NK-92 treated with Interleukin-12 subunit alpha and Interleukin-12 subunit beta, amount 100 ng/mL, for 24 hours (cell line): ENCODE measurements at places on chromosomes 5 and 9.

GRCh38 chr9:114897196-114897595 lies 33.2 kb downstream of the TNFSF8 start:
- no peak for DNase-seq

- no peak for DNase-seq
Measured at GRCh38 chr5:72065751-72066255, 41.5 kb upstream of the MAP1B start.

DNA sequence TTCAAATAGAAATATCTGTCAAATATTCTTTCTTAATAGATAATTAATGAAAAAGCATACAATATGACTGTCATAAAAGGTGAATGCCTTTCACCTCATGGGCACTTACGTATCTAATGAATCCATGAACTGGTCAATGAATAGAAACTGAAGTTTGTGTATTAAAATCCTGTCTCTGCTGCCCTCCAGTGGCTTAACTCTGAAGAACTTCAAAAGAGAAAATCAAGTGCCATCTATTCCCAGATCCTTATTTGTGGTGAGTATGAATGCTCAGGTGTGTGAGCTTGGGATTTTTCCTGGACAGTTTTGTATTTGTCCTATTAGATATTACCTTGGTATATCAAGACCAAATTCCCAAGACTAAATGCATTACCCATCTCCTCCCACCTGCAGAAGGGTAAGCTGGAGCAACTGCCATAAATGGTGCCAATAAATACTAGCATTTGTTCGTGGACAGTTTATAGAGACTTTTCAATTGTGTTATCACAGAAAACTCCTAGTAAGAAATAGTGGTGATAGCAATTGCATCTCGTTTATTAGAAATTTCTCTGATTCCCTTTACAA lies 44.0 kb upstream of the SVEP1 start:
- no peak for DNase-seq

DNA sequence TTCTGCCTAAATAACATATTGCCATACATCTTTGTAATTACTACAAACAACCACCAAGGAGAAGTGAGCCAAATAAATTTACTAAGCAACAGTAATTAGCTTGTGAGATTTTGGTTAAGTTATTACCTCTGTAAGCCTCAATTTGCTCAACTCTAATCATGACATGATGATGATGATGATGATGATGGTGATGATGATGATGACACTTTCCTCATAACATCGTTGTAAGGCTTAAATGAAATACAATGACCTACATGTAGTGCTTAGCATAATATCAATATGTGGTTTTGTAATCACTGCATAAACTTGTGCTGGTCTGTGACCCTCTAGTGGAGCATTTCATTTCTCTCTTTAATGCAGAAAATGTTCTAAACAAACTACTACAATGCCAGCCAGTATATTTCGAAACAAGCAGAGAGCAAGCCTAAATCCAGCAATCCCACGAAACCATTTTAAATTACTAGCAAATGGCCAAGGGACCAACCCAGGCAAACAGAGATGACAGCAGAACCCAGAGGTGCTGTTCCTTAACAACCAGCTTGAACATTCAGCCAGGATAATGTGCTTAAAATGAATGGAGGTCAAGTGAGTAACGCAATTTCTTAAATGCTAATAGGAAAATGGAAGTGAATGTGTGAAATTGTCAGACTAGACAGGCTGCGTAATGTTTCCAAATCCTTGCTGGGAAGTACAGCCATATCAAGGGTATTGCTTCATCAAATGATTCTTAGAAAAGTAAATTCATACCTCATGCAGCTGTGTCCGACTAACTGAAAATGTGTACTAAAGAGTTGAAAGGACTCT lies 281.9 kb upstream of the PUM3 start:
- DNase-seq: no peak

DNA sequence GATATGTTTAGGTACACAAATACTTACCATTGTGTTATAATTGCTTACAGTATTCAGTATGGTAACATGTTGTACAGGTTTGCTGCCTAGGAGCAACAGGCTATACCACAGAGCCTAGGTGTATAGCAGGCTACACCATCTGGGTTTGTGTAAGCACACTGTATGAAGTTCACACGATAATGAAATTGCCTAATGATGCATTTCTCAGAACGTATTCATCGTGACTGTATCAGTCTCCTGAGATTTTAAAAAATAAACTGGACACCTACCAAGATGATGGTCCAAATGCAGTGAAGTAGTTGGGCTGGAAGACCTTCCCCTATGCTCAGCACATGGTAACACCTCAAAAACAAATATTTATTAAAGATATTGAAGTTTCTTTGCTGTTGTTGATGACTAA lies 103.3 kb upstream of the NFIB start:
- no peak for DNase-seq

DNA sequence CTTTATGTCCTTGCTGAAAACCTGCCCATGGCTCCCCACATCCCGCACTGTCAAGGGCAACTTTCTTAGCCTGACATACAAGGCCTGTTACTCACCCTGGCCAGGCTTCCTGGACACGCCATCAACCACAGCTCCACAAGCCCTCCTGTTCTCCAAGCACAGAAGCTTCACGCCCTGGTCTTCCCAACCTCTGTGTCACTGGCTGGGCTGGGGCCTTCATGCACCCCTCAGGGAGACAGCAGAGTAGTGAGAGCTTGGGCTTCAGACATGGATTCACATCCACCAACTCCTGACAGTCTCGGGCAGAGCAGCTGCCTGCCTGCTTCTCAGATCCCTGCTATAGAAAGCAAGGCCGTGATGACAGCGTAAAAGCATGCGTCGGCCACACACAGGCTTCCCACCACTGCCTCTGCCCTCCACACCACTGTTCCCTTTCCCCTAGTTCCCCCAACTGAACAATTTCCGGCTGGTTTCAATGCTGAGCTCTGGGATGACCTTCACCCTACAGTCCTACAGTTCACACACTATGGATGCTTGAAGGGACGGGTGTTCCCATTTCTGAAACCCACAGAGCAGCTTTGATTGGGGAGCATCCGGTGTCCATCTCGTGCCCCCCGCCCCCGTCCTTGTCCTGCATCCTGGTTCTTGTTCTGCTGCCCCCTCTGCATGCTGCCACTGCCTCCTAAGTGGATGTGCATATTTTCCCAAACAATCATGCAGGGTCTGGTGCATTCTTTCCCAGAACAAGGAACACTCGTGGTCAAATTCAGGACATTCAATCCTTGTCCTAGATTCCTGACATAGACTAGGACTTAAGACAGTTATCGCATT lies 33.4 kb upstream of the ADAMTS2 start:
- DNase-seq: no peak

DNA sequence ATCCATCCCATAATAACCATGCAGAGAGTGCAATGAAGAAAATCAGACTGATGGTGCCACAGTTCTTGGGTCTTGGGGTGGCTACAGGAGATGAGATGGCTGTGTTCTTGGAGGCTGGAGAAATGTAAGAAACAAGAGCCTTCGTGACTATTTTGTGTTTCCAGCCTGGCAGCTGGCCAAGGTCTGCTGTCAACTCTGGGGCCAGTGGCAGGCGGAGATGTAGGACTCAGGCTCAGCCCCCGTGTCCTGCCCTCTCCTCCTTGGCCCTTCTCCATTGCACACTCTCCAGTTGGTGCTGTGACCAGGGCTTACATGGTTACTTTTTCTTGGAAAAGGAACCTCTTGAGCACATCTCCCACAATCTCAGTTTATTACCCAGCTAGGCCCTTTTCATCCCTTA lies 235.4 kb downstream of the DMRT2 start:
- no peak for DNase-seq

DNA sequence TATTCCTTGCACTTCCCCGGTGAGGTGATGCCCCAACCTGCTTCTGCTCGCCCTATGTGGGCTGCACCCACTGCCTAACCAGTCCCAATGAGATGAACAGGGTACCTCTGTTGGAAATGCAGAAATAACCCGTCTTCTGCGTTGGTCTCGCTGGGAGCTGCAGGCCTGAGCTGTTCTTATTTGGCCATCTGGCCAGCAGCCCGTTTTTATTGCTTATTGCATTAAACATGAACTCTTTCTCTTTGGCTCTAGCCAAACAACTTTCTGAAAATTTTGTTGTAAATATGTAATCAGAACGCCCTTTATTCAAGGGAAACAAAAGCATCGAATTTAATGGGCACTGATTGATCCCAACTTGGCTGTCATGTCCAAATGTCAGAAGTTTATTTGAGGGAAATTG lies 124.7 kb upstream of the FTMT start:
- DNase-seq: no peak

GRCh38 chr5:84259283-84260045 lies 125.2 kb downstream of the EDIL3 start:
- no peak for DNase-seq

GRCh38 chr5:177317959-177318377 lies 6.3 kb upstream of the MXD3 start:
- DNase-seq: peak; percentile 34

DNA sequence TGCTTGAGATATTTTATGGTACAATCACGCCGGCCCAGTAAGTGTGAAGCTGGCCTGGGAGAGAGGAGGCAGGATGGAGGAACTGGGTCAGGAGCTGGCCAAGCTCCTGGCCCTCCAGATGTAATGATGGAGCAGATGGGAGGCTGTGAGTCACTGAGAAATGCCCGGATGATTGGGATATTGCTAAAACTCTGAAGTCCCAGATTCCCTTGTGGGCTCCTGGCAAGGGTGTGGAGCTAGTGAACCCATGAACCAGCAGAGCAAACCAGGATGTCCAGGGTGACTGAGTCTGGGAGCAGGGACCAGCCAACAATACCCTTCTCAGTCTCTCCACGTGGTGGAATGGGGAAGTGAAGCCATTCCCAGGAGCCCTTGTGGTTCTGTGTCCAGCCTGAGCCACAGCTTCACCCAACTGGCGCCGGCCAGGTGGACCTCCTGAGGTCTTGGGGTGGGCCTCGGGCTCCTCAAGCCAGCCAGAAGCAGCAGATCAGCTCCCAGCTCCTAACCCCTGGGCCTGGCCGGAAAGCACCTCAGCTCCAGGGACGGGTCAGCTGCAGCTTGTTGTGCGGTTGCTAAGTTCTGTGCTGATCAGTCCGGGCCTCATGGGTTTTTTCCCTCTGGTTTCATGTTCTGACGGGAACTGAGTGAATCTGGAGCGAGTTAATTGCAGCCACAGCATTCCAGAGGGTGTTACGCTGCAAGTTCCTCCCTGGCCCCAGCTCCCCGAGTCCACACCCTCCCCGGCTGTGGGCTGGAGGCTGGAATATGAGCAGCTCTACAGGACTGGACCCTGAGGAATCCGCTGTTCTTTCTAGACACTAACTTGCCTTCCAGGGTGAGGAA lies 37.6 kb downstream of the DUSP1 start:
- no peak for DNase-seq

DNA sequence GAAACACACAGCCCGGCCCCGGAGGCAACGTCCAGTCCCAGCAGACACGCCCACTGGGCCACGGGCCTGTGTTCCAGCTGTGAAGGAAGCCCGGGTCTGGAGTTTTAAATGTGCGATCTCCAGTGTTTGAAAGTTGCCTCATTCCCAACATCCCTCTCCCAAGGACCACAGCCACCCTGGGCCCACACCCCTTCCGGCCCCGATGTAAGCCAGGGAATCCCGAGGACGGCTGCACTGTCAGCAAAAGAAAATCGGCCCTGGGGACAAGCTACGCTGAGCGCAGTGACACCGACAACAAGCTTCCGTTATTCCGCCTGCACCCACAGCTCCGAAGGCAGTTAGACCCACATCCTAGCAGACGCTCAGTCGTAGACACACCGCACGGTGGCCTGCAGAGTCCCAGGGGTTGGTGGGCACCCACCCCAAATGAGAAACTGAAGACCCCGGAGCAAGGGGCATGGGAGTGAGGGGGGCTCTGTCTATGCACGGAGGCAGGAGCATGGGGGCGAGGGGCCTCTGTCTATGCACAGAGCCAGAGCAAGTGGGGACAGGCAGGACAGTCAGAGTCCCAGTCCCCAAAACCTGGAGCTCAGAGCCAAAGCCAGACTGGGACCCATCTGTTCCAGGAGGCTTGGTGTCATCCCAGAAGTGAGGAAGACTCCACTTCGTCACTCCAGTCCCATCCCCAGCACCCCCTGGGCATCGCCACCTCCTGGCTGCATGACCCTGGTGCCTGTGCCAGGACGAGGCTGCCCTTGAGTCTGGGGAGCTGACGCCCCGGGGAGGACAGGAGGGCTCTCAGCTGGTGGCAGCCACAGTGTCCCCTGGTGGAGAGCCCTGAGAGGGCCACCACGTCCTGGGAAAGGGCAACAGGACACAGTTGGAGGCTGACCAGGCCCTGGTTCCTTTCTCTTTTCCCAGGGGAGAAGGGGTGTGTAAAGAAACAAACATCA lies 23.4 kb downstream of the GLT6D1 start:
- no peak for DNase-seq

DNA sequence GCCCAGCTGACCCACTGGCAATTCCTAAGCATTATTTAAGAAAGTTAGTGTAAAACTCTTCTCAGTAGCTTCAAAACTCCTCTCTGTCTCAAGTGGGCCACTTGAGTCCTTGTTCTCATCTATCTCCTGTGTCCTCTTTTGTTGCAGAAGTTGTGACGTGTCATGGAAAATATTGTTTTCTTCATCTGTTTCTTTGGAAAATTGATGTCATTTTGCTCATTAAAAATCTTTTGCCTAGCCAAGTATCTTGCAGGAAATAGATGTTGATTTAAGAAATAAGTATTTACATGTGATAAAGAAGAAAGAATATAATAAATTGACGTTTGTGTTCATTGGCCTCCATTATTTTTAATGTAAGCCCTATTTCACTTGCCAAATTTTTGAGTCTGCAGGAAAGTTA lies 1158.4 kb upstream of the SEMA6A start:
- no peak for DNase-seq

- no peak for DNase-seq
Measured at GRCh38 chr5:117204926-117205869, 630.6 kb upstream of the SEMA6A start.

- DNase-seq: no peak
Measured at GRCh38 chr5:7274203-7274602, 121.7 kb upstream of the ADCY2 start.

DNA sequence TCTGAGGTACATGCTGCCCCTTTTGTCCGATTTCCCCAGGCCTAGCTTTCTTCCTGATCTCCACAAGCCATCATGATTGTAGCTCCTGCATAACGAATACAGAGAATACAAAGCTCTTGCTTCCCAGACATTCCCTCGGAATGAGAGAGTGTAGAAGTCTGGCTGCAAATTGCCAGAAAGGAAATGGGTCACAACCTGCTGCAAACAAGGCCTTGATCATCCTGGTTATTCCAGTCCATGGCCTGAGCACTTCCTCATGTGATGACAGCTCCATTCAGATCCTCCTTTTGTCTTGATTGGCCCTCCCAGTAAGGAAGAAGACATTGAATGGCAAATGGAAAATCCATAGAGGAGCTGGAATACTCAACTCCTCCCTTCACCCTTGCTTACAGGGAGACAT lies 136.0 kb upstream of the ADRA1B start:
- DNase-seq: no peak

DNA sequence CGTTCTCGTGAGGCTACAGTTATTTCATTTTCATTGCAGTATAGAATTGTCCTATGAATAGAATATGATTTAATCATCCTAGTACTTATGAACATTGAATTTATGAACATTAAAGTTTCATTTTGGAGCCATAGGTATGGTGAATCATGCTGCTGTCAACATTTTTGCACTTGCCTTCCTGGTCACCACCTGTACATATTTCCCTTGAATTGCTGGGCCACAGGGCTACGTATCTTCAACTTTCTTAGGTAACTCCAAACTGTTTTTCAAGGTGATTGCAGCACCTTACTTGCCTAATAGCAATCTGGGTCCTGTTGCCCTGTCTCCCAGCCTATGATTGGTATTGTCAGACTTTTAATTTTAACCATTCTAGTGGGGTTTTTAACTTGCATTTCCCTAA lies 6.5 kb upstream of the RNF145 start:
- DNase-seq: no peak
